Hypothalamus (tissue), 51 donors: ENCODE measurements at places on chromosomes 2 and 18.
A peak's percentile ranks its signal among the peaks of the same experiment; 100 is the strongest.

GRCh38 chr2:227280895-227281294 is 44.2 kb upstream of the MFF start:
- no peak for DNase-seq

- no peak for DNase-seq
These were observed 14.8 kb upstream of the ACTR3 start for GRCh38 chr2:113875135-113875534.

DNA sequence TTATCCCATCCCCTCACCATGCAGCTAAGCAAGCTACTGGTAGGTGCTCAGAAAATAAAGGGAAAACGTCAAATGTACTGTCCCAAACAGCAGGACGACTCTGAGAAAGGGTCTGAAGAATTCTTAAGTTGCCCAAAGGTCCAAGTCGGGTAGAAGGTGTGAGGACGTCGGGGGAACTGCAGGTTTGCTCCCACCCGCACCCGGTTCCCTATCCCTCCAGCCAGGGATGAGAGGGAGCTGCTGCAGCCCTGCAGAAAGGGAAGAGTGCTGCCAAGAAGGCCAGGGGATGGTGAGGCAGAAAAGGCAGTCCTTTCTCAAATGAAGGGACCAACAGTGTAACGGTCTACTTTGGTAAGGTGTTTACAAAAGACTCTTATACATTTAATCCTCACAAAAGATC is 6.9 kb upstream of the UCN start:
- no peak for DNase-seq

DNA sequence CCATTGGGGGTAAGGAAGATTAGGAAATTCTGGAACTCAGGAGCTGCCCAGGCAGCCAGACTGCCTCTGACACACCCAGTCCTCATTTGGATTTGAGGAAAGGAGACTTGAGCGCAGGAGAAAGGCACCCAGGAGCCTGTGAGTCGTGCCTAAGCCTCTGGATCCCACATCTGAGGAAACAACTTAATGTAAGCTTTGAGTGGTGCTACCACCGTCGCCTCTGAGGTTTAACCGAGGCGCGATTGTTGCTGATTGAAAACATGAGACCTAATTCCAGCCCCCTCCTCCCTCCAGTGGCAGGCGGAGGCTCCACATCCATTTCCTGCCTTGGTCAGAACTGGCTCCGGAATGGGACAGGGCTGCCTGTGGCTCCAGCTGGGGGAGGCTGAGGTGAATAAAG is 176.7 kb upstream of the PKDCC start:
- DNase-seq, result no peak

GRCh38 chr2:118296663-118297062 is 208.4 kb downstream of the INSIG2 start:
- DNase-seq, result no peak

GRCh38 chr2:159738509-159739390 is 26.4 kb downstream of the MARCHF7 start:
- DNase-seq, result no peak

DNA sequence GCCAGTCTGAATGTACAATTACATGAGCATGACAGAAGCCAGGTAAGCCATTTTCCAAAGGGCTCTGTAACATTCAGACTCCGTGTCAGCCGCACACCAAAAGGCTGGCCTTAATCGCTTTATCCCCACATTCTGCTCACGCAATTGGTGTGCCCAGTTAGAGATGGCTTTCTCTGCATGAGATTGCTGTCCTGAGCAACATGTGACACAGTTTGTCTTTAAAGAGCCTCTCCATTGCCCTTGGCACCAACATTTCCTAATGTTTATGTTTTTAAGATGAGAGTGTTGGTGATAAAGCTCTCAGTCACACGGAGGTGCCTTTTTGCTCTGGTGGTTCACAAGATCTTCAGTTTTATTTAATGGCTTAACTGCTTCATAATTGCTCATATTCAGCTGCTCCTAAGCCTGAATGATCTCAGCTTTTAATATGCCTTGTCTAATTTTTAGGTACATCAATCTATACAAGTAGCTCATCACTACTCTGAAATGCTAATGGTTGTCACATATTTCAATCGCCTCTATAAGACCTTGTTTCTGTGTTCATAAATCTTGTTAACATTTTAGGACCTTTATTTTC is 164.8 kb upstream of the ACVR2A start:
- no peak for DNase-seq

DNA sequence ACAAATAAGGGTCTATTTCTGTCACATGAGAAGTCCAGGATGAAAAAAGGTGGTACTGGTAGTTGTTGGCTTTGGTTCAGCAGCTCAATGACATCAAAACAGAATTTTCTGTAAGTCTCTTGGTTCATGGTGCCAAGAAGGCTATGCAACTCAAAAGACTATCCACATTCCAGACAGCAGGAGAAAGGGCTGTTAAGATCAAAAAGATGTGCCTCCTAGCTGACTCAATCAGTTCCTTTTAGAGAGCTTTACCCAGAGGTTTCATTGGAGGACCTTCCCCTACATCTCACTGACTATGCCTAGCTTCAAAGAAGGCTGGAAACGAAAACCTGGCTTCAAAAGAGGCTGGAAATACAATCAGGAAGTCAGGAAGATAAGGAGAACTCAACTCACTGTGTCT is 98.0 kb downstream of the DYM start:
- DNase-seq, result no peak

DNA sequence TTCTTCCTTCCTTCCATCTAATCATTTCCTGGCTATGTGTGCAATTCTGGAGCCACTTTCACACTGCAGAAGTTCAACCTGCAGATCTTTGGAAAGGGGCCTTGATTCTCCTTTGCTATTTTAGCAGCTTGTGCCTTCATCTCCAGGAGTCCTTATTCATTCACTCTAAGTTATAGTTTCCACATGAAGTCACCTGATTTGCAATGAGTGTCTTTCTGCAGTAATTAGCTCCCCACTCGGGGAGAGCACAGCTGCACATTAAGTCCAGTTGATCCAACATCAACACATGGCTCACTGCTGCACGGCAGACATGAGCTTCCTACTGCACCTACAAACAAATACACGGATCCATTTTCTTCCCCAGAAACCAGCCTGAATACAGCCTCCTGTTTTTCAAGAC is 323.1 kb upstream of the TNP1 start:
- no peak for DNase-seq

DNA sequence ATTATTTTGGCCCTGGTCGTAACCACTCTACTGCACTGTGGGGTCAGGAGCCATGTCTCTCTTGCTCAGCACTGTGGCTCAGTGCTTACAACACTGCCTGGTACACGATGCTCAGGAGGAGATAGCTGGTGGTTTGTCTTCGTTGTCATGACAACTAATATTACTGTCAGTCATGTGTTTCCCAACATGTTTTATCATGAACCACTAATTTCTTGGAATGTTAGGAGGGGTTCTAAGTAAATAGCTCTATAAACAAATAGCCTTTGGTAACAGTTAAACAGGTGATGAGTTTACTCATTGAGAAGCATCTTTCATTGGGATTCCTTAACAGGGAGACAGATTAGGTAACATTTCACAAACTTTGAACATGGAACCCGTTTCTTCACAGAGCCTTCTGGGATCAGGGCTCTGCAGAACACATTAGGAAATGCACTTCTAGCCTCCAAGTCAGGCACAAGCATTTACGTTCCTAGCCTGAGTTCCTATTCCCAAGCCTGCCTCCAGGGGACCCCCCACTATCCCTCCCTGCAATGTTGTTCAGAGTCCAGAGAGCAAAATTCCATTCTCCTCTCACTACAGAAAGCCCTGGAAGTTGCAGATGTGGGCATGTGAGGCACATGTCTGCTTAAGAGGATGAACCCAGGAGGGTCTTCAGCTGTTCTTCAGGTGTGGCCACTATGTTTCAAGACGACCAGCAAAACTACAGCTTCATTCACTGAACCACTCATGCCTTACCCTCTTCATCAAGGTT is 6.4 kb upstream of the RBM44 start:
- no peak for DNase-seq

DNA sequence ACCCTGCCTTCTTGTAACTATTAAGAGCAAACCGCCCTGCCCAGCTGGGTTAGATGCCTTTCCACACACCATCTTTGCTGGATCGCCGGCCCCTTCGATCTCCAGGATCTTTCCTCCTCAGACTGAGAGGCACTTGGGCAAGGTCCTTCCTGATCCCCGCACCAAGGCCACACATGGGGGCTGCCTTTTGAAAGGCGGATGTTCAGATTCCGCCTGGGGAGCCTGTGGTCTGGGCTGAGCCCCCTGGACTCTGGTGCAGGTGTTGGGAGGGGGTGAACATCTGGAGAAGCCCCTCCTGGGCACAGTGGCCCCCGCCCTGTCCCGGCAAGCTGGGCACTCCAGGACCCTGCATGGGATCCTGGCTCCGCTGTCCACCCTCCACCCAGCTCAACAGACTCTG is 135.4 kb upstream of the HDAC4 start:
- no peak for DNase-seq

- DNase-seq, result no peak
These were observed 284.7 kb upstream of the CWC22 start for GRCh38 chr2:180291552-180292421.

DNA sequence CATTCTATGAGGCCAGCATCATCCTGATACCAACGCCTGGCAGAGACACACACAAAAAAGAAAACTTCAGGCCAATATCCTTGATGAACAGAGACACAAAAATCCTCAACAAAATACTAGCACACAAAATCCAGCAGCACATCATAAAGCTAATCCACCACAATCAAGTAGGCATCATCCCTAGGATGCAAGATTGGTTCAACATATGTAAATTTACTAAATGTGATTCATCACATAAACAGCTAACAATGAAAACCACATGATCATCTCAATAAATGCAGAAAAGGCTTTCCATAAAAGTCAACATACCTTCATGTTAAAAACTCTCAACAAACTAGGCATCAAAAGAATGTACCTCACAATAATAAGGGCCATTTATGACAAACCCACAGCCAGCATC is 65.3 kb downstream of the WDPCP start:
- DNase-seq, result no peak

GRCh38 chr18:78618726-78619125 is 360.9 kb upstream of the SALL3 start:
- DNase-seq, result no peak

DNA sequence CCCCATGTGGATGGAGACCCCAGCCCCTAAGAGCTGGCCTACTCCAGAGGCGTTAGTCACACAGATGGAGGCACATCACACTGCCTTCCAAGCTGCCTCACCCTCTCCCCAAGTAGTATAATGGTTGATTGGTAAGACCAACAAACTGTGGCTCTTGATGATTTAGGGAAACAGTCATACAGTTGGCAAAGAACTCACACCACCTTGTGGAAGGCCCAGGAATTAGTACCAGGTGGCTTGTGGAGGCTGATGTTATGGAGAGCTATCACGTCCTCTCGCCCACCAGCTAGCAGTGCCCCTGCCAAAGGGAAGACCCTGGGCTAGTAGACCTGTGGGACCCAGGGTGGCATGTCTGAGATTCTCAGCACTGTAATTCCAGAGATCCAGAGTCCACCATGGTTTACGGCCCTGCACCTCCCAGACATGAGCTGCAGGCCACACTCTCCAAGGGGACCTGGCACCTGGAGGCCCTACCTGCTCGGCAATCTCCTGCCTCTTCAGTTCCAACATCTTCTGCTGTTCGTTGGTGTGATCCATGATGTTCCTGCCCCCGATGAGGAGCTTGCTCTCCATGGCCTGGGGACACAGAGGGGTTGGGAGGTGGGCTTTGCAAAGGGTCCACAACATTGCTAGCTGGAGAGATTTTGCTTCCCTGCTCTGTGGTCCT is 26.3 kb downstream of the KIF3C start:
- no peak for DNase-seq

GRCh38 chr2:65503746-65504145 is 71.3 kb upstream of the SPRED2 start:
- peak; percentile 52 for DNase-seq

DNA sequence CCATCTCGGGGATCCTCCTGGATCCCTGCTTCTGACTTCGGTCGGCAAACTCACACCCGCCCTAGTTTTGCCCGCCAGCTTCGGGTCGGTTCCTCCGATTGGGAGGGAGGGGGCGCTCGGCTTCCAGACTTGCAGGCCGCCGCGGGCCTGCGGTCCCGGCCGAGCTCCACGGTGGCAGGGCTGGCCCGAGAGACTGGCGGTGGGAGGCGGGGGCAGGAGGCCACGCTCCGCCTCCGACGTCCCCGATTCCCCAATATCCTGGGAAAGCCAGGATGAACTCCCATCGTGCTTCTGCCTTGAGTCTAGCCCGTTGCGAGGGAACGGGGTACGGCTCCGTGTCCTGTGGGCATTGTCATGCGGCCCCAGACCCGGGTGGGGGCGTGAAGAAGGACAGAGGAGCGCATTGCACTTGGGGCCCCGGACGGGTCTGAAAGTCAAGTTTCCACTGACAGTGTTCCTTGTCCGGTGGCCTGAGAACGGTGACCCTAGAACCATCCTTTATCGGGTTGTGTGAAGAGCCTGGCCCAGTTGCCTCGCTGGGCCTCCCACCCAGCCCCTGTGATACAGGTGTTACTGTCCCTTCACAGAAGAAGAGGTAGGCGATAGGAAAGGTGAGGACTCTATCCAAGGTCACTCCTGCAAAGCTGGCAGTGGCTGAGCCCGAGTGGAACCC is 2.4 kb upstream of the INHBB start:
- peak; percentile 53 for DNase-seq

DNA sequence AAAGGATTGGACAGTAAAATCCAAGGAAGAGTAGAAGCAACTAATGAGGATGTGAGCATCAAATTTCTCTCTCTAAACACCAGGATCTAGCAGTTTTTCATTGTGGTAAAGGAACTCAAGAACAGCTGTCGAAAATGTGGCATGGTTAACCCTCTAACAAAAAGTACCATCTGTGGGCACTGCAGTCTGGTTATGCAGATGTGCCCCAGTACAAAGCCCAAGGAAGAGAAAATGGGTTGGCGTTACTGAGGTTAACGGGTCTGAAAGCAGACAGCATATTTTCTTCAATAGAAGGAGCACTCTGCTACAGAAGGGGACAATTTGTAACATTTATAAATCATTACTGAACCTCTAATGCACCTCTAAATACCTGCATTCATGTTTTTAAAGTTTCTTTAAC is 253.0 kb upstream of the HNRNPA3 start:
- no peak for DNase-seq

DNA sequence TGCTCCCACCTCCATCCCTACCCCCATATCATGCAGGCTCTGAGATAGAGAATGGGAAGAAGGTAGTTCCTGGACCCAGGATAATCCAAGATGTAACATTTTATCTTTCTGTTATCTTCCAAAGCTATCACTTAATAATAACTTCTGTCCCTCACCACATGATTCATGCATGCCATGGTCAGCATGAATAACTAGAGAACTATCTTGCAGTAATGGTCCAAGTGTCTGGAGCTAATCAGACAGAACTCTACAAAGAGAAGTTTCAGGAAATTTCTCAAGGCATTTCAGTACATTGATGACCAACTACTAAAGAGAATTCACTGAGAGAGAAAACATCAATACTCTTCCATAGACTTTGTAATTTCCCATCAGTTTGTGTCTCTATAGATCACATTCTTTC is 1469.7 kb upstream of the PIK3C3 start:
- DNase-seq, result no peak

GRCh38 chr2:124131276-124131675 is 106.2 kb downstream of the CNTNAP5 start:
- no peak for DNase-seq
